ENCODE measurements at places on chromosomes 7 and 10.

- DNase-seq, result no peak
Measured at GRCh38 chr10:3691482-3691881, 93.5 kb downstream of the KLF6 start.

- DNase-seq, result no peak
Measured at GRCh38 chr10:104321725-104322415, 16.4 kb downstream of the ITPRIP start.

GRCh38 chr7:47381134-47381495 is 200.8 kb downstream of the TNS3 start:
- DNase-seq, result no peak

GRCh38 chr10:89845541-89846280 is 144.3 kb downstream of the KIF20B start:
- no peak for DNase-seq

GRCh38 chr7:104814126-104814525 is 199.9 kb upstream of the KMT2E start:
- DNase-seq, result no peak
